ENCODE measurements at places on chromosomes 3 and 15.
A peak's percentile ranks its signal among the peaks of the same experiment; 100 is the strongest.

GRCh38 chr3:119990888-119991287 lies 103.4 kb downstream of the GSK3B start:
- H3K36me3 ChIP-seq: no peaks in the 10 kb centered on the region
- peak; percentile 59 for DNase-seq
- no peak overlapping the region for H3K27ac ChIP-seq

DNA sequence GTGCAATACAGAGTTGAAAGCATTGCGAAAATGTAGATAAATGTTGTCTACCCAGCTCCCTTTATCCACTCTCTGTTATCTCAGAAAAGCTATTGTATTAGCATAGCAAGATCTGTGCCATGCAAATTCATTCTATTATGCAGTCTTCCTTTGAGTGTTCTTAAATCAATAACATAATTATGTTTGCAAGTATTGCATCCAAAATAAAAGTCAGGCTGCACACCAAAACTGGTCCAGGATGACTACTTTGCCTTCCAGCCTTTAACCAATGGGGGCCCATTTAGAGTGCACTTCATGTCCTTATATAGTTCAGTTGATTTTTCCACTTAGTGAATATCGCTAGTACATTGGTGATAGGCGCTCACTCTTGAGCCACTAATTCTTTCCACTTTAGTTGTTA lies 107.4 kb upstream of the MLF1 start:
- H3K36me3 ChIP-seq: no peaks in the 10 kb centered on the region
- no peak for DNase-seq
- H3K4me3 ChIP-seq: no peak overlapping the region
- no peak overlapping the region for H3K27ac ChIP-seq
- H3K4me1 ChIP-seq: no peaks in the 10 kb centered on the region

GRCh38 chr3:27677565-27677964 lies 44.6 kb downstream of the EOMES start:
- no peaks in the 10 kb centered on the region for H3K36me3 ChIP-seq
- H3K27ac ChIP-seq: peak overlapping the region; percentile 81
- H3K27me3 ChIP-seq: no peaks in the 10 kb centered on the region
- DNase-seq: peak; percentile 99

- no peaks in the 10 kb centered on the region for H3K36me3 ChIP-seq
- H3K4me3 ChIP-seq: no peak overlapping the region
- H3K27ac ChIP-seq: no peak overlapping the region
- DNase-seq: peak; percentile 27
Measured at GRCh38 chr3:195302431-195302830, 31.5 kb upstream of the XXYLT1 start.

GRCh38 chr3:101979033-101979432 lies 129.7 kb downstream of the NFKBIZ start:
- H3K27ac ChIP-seq: no peak overlapping the region
- no peaks in the 10 kb centered on the region for H3K36me3 ChIP-seq
- no peak for DNase-seq

- H3K27me3 ChIP-seq: no peaks in the 10 kb centered on the region
- peaks cover 14% of the 10 kb centered on the region for H3K4me1 ChIP-seq
- H3K4me3 ChIP-seq: no peak overlapping the region
- H3K36me3 ChIP-seq: peaks cover 7% of the 10 kb centered on the region
- peak; percentile 36 for DNase-seq
- H3K27ac ChIP-seq: no peak overlapping the region
Measured at GRCh38 chr15:80173022-80173759, 20.4 kb downstream of the FAH start.

DNA sequence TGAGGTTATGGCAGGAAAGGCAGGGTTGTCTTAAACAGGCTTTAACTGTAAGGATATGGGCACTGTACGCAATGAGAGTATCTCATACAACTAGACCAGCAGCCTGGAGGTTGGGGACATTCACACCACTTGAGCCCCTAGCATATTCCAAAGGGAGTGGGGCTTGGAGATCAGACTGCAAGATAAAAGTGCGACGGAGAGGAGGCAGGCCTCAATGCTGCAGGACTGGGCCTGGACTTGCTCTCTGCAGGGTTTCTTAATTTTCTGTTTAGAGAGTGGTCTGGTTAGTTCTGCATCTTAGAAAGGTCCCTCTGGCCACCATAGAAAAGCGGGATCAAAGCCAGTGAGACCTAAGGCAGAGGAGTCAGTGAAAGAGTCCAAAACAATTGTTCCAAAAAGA lies 357.7 kb upstream of the NR2F2 start:
- H3K36me3 ChIP-seq: no peaks in the 10 kb centered on the region
- no peaks in the 10 kb centered on the region for H3K27me3 ChIP-seq
- no peak overlapping the region for H3K27ac ChIP-seq
- H3K4me1 ChIP-seq: peaks cover 6% of the 10 kb centered on the region
- no peak overlapping the region for H3K4me3 ChIP-seq

DNA sequence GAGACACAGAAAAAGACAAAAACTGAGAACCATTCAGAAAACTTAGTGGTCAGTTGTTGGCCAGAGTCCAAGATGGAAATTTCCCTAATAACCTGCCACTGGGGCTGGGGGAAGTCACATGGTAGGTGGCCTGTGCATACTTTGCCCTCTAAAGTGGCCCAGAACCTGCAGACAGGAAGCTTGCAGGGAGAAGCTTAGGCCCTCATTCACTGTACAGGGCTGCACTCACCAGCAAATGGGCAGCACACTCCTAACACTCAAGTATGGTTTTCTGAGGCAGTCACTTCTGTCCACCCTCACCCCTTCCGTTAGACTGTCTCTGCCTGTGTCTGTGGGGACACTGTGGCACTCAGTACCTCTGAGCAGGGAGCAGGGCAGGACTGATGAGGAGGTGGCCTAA lies 14.5 kb upstream of the RNU6-1 start:
- H3K4me3 ChIP-seq: no peak overlapping the region
- H3K36me3 ChIP-seq: no peaks in the 10 kb centered on the region
- peaks cover 2% of the 10 kb centered on the region for H3K27me3 ChIP-seq
- DNase-seq: no peak

GRCh38 chr3:153600896-153601295 lies 438.9 kb downstream of the RAP2B start:
- no peaks in the 10 kb centered on the region for H3K36me3 ChIP-seq
- DNase-seq: no peak
- H3K27ac ChIP-seq: no peak overlapping the region
- no peak overlapping the region for H3K4me3 ChIP-seq
- H3K4me1 ChIP-seq: no peaks in the 10 kb centered on the region

- no peaks in the 10 kb centered on the region for H3K27me3 ChIP-seq
- peak; percentile 94 for DNase-seq
- H3K4me3 ChIP-seq: no peak overlapping the region
Measured at GRCh38 chr3:186021673-186022362, 84.0 kb upstream of the TRA2B start.

DNA sequence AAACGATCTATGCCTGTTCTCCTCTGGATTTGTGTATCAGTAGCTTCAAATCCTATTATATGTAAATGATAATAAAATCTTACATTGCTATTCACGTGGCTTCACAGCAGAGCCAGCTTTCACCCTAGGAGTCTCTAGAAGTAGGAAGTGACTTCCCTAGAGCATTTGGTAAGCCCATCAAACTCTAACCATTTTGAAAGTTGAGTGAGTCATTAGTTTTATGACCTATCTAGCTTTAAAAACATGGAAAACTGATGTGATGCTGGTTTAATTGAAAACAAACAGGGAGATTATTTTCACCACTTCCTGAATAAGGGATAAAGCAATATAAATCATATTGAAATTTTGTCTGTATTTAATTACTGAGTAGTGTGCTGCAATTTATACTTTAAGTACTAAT lies 275.2 kb downstream of the EPHA6 start:
- no peaks in the 10 kb centered on the region for H3K4me1 ChIP-seq
- no peak overlapping the region for H3K4me3 ChIP-seq
- DNase-seq: no peak
- no peaks in the 10 kb centered on the region for H3K27me3 ChIP-seq
- H3K27ac ChIP-seq: no peak overlapping the region

DNA sequence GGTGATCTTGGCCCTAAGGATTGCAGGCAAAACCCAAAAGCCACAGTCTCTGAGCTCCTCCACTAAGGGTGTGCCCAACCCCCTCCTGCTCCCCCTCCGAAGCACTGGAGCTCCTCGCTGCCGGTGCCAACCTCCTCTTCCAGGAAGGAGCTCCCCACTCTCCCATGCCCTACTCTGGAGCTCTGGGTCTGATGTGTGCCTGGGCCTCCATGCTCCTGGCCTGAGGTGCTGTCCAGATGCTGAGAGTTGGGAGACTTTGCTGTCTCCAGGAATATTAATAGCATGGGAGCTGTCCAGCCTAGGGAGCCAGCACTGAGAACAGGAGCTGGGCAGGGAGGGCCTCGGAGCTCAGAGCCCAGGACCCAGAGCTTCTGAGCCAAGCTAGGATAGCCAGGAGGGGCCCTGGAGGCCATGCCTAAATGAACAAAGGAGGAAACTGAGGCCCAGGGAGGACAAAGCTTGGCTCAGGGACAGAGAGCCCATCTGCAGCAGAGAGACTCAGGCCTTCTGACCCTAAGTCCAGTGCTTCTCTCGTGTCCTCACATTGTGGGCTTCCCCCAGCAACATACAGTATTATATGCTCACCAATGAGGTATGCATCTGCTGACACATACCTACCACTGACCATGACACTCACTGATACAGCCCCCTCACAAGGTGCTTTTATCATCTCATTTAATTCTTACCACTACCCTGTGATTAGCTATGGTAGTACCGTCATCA lies 36.9 kb upstream of the HERC1 start:
- peaks cover 4% of the 10 kb centered on the region for H3K27me3 ChIP-seq
- DNase-seq: peak; percentile 82
- H3K27ac ChIP-seq: no peak overlapping the region
- H3K4me1 ChIP-seq: no peaks in the 10 kb centered on the region
- no peak overlapping the region for H3K4me3 ChIP-seq

- H3K4me3 ChIP-seq: peak overlapping the region; percentile 14
- H3K4me1 ChIP-seq: no peaks in the 10 kb centered on the region
- no peak overlapping the region for H3K27ac ChIP-seq
- no peaks in the 10 kb centered on the region for H3K27me3 ChIP-seq
- DNase-seq: peak; percentile 41
- H3K36me3 ChIP-seq: no peaks in the 10 kb centered on the region
Measured at GRCh38 chr3:192915722-192916121, 1.9 kb downstream of the MB21D2 start.

- H3K27me3 ChIP-seq: no peaks in the 10 kb centered on the region
- H3K27ac ChIP-seq: no peak overlapping the region
- H3K36me3 ChIP-seq: no peaks in the 10 kb centered on the region
- no peaks in the 10 kb centered on the region for H3K4me1 ChIP-seq
Measured at GRCh38 chr3:174538151-174538550, 321.0 kb upstream of the NAALADL2 start.

Measured in fibroblast of lung (primary cell).